ENCODE measurements at places on chromosomes 11 and 22.

GRCh38 chr11:103803062-103803461 is 233.4 kb upstream of the DDI1 start:
- DNase-seq, result peak; percentile 22

DNA sequence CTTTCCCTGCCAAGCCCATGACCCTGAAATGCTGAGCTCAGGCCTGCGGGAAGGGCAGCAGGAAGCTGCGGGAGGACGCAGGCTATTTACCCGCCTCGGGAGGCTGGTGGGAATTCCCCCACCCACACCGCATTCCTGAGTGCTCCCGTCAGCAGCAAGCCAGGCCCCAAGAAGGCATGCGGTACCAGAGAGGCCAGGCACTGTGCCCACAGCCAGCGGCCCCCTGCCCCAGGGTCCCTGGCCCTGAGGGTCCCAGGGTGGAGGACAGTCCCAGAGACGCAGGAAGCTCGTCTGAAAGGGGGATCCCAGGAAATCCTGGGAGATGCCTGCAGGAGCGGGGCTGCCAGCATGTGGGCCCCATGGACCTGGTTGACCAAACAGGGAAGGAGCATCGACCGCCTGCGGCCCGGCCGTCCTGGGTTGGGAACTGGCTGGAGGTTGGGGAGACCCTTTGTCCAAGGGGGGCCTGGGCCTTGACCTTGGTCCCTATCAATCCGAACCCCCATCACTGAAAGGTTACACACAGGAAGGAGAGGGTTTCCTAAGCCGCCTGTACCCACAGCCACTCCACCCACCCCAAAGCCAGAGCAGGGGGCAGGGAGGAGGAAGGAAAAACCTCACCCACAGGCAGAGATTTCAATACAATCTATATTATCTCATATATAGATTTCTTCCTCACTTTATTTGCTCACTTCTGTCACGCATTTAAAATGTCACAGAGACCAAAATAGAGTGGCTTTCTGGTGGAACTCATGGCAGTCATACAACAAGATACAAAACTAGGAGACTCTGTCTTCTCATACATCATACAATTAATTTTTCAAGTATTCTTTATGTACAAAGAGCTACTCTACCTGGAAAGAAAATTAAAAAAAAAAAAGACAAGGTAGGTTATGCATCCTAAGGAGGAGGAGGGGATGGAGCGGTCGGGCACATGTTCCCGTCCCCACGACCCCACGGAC is 17.1 kb downstream of the MAFF start:
- peak; percentile 84 for DNase-seq

DNA sequence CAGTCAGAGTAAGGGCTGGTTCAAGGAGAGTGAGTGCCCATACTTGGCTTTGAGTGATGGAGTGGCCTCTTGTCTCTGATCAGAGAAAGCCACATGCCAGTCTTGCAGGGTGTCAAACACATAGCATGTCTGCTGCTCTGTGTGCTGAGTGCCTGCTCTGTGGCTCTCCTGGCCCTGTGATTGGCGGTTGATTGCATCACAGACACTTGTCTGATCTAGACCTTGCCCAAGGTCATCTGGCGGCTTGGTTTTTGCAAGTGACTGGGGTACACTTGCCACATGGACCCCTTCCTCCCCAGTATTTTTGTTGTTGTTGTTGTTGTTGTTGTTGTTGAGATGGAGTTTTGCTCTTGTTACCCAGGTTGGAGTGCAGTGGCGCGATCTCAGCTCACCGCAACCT is 10.3 kb downstream of the OSBP2 start:
- DNase-seq, result no peak

- DNase-seq, result peak; percentile 83
Measured at GRCh38 chr11:76694664-76695063, 24.1 kb upstream of the LRRC32 start.

DNA sequence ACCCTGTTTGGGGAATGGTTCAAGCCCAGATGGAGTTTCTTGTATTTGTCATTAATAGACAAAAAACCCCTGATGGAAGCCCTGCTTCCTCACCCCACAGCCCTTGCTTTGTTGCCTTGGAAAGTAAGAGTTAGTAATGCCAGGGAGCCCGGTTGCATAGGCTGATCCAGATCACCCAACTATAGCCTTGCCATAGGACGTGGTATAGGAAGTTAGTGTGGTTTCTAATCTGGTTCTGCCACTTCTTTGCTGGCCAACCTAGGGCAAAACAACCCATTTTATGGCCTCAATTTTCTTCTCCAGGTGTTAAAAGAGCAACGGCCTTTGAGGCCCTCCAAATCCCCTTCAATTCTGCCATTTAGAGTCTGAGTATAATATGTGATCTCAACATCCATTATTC is 97.9 kb downstream of the STIM1 start:
- no peak for DNase-seq

DNA sequence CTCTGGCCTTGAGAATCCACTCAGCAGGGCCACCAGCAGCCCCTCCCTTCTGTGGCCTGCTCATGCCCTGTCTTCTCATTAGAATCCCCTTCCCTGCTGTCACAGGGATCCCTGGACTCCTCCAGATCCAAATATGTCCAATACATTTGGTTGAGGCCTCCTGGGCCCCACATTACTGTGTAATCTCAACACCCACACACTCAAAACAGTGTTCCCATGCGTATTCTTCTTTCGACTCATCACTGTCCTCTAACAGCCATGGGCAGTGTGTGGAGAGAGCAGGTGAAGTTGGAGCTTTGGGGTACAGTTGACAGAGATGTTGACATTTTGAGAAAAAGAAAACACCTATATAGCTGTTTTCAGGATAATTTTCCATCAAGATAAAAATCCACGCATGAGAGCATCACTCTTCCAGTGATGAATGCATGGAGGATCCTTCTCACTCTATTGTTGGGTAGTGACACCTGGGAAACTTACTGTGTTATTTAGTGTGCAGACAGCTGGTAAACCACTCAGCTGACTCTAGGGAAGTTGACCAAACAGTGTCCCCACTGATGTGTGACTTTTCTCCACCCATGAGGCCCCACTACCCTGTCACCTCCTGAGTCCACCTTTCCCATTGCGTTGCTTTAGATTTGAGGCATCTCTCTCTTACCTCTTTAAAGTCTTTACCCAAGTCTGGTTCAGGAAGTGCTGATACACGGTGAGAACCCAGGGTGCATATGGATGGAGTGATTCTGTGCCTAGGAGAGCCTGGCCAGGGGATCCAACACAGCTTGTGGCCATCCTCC is 28.7 kb upstream of the VPREB1 start:
- DNase-seq, result no peak

- DNase-seq, result no peak
Measured at GRCh38 chr11:702462-703461, 3.3 kb upstream of the EPS8L2 start.

GRCh38 chr22:37103151-37103550 is 6.4 kb downstream of the TMPRSS6 start:
- no peak for DNase-seq

DNA sequence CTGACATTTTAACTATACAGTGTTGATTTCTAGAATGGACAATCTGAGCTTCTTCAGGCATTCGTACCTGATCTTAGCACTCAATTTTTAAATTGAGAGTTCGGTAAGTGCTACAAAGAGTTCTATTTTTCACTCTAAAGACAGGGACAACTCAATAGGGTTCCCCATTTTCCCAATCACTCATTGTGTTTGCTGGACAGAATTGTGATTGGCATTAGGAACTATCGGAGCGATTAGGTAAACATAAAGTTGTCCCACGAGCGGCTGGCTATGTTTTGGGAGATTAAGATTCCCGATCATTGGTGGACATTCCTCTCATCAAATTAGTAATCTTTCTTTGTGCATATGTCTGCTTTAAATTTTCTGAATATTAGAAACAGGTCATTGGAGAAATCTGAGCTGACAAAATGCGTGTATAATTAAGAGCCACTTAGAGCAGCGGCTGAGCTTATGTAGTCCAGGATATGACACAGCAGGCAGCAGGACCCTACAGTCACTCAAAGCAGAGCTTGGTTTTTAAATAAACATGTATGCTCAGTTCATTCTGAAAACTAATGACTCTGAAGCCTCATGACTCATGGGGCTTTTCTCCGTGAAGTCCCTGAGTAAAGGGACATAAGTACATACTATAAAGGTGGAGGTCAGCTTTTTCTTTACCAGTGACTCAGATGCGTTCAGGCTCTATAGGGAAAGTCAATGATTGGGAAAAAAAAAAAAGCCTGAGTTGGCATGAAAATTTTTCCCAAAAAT is 109.4 kb downstream of the GRIA4 start:
- DNase-seq, result no peak

- DNase-seq, result no peak
Measured at GRCh38 chr11:1651411-1651980, 21.9 kb downstream of the KRTAP5-5 start.

GRCh38 chr22:43726322-43726721 is 85.8 kb downstream of the EFCAB6 start:
- no peak for DNase-seq

- DNase-seq, result peak; percentile 54
Measured at GRCh38 chr11:78417888-78418583, 416 bp upstream of the GAB2 start.

DNA sequence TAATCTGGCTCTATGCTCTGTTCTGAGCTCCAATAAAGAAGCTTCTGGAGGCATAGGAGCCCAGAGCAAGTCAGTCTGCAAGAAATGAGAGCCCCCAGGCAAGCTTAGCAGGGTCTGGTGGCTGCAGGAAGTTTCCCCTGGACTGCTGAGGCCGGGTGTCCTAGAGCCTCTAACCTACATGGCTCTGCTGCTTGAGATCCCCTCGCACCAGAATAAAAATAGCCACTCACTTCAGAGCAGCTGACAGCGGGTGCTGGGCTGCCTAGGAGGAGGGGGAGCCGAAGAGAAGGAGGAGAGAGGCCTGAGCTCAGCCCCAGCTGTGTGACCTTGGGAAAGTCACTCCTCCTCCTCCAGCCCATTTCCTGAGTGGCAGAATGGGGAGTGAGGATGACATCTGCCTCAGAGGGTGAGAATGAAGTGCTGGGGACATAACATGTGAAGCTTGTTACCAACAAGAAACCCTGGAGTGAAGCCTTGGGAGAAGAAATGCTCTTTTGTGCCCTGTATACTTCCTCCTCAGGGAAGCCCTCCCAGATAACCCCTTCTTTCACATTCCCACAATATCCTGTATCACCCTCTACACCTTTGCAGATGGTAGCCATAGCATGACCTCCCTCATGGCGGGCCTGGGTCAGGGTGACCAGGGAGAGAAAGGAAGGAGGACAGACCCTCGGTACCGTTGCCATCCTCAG is 3.6 kb upstream of the INPP5J start:
- no peak for DNase-seq

GRCh38 chr11:109902764-109903433 is 190.3 kb upstream of the ZC3H12C start:
- DNase-seq, result no peak

GRCh38 chr11:111944139-111944538 is 7.0 kb downstream of the DIXDC1 start:
- DNase-seq, result peak; percentile 88

DNA sequence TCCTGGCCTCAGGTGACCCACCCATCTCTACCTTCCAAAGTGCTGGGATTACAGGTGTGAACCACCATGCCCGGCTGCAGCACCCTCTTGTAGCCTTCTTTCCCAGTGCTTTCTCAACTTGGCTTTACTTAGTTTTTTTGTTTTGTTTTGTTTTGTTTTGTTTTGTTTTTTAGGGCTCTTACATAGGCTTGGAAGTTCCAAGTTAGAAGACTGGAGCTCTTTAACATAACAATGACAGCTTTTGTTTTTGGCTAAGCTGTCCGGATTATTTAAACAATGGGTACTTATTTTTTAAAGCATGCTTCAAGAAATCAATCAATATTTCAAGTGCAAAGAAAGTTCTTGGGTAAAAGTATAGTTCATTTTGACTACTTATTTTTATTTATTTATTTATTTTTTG is 25.9 kb downstream of the KMT2A start:
- no peak for DNase-seq

GRCh38 chr11:117759305-117759704 is 37.7 kb downstream of the DSCAML1 start:
- DNase-seq, result no peak

DNA sequence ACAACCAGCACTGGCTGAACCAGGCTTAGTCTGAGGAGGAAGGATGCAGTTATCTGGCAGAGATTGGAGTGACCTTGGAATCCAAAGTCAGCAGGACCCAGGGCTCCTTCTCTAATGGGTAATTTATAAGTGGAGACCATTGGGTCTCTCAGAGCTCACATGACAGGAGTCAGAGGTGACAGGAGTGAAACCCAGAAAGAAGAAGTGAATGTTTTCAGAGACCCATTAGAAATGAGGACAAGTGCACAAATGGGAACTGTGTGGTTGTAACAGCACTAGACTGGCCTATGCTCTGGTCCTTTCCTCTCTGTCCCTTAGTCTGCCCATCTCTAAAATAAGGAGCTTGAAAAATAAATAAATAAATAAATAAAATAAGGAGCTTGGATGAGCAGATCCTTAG is 107.4 kb downstream of the SERGEF start:
- DNase-seq, result no peak

- DNase-seq, result no peak
Measured at GRCh38 chr22:20637750-20638506, 130.5 kb downstream of the MED15 start.

GRCh38 chr11:81004576-81004975 is 1563.7 kb upstream of the TENM4 start:
- DNase-seq, result no peak

GRCh38 chr11:60932605-60933356 is 8.5 kb downstream of the TMEM132A start:
- no peak for DNase-seq

GRCh38 chr11:118592616-118593367 is 14.6 kb upstream of the PHLDB1 start:
- DNase-seq, result no peak

DNA sequence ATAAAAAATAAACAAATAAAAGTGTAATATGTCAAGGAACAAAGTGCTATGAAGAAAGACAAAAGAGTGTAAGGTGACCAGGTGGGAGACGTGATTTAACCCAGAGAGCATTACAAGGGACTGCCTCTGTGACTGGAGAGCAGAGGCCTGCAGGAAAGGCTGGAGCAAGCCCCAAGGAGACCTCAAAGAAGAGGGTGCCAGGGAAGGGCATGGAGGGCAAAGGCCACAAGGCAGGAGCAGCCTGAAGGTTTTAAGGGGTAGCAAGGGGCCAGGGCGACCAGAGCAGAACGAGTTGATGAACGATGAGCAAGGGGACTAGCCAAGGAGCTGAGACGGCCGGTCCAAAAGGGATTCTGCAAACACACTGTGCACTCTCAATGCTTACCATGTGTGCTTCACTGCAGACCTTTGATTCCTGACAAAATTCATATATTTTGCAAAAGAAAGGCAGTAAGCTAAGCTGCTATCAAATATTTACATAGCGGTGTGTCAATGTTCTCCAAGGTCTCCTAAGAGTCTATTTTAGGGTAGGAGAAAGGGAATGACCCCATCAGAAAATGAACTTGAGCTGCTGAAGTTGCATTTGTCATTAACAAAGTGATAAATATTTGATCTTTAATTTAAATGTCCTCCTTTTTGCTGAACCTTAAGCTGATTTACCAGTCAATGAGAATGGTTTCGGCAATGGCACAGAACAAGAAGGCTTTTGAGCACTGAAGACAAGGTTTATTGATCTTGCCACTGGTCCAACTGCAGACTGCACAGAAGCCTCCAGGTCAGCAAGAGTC is 50.5 kb downstream of the SMCO4 start:
- no peak for DNase-seq

GRCh38 chr11:17550450-17551346 is 3.6 kb downstream of the OTOG start:
- no peak for DNase-seq

GRCh38 chr11:9615031-9615451 is 41.6 kb downstream of the WEE1 start:
- no peak for DNase-seq

GRCh38 chr11:68128682-68129327 is 7.6 kb upstream of the CHKA start:
- DNase-seq, result no peak

Data from HFFc6 (cell line).